ENCODE measurements at places on chromosomes 1 and 21. TPM values are rescaled to one million over a fixed set of nuclear protein-coding genes. Genes with fewer than 3 reads are reported as not detected.

DNA sequence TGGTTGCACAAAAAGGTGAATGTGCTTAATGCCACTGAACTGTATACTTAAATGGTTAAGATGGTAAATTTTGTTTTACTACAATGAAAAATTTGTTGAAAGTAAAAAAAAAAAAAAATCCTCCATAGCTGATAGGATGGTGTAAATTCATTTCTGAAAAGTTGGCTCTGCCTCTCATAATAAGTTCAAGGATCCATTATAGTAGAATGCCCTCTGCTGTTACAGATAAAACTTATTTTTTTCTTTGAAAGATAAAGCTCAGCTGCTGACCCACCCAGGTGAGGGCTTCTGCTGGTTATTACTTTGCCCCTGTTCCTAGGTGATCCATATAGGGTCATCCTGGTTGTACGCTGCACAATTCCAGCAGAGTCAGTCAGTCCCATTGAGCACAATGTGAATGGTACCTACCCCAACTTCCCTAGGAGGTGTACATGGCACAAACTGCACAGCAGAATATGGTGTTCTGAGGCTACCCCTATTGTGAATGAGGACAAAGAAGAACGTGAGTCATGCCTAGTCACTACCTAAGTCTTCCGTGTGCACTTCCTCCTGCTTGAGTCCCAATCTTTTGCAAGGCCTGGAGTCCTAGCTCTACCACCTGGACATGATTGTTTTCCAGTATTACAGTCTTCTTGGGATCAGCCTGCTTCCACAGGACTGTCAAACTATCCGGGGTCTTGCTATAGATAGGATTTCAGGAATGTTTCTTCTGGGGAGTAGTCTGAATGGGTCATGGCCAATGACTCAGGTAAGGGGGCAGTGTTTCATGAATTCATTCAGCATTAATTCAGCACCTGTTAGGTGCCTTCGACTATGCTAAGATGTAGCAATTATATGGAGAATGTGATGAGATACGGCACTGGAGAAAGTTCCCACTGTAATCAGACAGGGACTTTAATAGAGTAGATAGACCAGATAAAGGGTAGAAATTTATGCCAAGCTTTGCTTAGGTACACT is 20.8 kb upstream of the CD5L start:
- peaks cover 15% of the 10 kb centered on the region for H3K27me3 ChIP-seq
- H3K27ac ChIP-seq, result no peak overlapping the region

LRRC3 gene
- 1.8 TPM for total RNA-seq

GUCA2B gene
- total RNA-seq, result not detected

KRTAP12-2 gene
- total RNA-seq, result not detected

GRCh38 chr1:3386205-3387002 is 68.1 kb upstream of the ARHGEF16 start:
- peaks cover 61% of the 10 kb centered on the region for H3K27me3 ChIP-seq
- H3K27ac ChIP-seq, result no peak overlapping the region
- H3K4me1 ChIP-seq, result no peaks in the 10 kb centered on the region
- no peak overlapping the region for H3K4me3 ChIP-seq
- DNase-seq, result no peak
- no peaks in the 10 kb centered on the region for H3K36me3 ChIP-seq

DNA sequence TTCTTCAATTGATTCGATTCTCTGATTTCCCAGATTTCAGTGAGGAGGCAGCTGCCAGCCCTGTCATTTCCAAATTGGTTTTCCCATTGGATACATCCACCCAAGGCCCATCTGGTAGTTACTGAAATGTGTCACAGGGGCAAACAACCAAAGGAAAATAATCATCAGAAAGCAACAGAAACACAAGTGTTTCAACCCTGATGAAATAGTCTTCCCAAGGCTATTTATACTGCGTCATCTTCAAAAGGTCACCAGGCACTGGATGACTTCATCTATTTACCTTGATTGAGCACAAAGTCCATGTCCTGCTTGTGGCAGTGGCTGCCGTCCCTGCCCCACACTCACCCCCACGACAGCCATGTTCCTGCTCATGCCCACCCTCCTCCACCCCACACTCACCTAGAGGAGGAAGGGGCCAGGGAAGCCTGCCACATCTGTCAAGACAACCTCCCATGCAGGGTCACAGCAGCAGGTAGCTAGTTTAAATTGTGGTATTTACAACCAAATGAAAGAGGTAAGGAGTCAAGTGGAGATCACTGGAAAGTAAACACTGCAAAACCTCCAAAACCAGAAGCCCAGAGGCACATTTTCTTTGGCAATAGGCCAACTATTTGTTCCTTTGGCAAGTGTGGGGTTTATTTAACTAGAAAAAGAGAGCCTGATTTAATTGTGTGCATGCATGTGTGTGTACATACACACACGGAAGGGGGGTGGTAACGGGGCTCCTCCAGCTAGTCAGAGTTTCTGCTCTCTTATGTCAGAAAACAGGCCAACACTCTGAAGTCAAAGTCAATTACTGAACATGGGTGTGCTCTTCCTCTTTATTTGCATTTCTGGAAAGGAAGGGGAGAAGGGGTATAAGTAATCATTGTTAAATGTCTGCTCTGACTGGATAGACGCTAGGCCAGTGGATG is 49.5 kb upstream of the RAB4A start:
- no peak overlapping the region for H3K4me3 ChIP-seq
- no peak overlapping the region for H3K27ac ChIP-seq
- no peaks in the 10 kb centered on the region for H3K36me3 ChIP-seq
- no peak for DNase-seq
- peaks cover 24% of the 10 kb centered on the region for H3K4me1 ChIP-seq
- H3K27me3 ChIP-seq, result no peaks in the 10 kb centered on the region

DNA sequence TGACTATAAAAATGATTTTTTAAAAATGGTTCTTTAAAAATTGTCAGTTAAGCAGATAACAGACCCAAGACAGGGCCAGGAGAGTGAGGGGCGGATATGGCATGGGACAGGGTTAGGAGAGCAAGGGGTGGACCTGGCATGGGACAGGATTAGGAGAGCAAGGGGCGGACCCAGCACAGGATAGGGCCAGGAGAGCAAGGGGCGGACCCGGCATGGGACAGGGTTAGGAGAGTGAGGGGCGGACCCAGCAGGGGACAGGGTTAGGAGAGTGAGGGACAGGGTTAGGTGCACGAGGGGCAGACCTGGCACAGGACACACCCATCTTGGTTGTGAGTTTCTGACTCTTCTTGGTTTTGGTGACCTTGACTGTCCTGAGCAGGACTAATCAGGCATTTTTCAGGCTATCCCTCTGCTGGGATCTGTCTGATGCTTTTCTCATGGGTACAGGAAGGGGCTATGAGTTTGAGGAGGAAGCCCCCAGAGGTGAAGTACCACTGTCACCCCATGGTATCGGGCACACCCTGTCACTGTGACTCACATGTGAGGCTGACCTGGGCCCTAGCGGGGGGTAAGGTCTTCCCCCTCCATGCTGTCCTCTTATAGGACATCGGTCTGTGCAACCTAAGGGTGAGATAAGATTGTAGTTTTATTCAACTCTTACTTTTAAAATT is 159.0 kb upstream of the COL6A1 start:
- no peak for DNase-seq
- no peaks in the 10 kb centered on the region for H3K4me1 ChIP-seq
- H3K27ac ChIP-seq, result no peak overlapping the region
- H3K36me3 ChIP-seq, result no peaks in the 10 kb centered on the region
- no peak overlapping the region for H3K4me3 ChIP-seq
- peaks cover 33% of the 10 kb centered on the region for H3K27me3 ChIP-seq

GRCh38 chr21:16082038-16082816 is 352.4 kb downstream of the USP25 start:
- peaks cover 11% of the 10 kb centered on the region for H3K4me1 ChIP-seq
- no peak for DNase-seq
- peak overlapping the region; percentile 18 for H3K27ac ChIP-seq
- no peaks in the 10 kb centered on the region for H3K27me3 ChIP-seq
- peak overlapping the region; percentile 31 for H3K4me3 ChIP-seq
- H3K36me3 ChIP-seq, result no peaks in the 10 kb centered on the region

Measured in left ventricle myocardium inferior (tissue), 1 donor.